Thoracic aorta endothelial cell (primary cell): ENCODE measurements at places on chromosomes 5 and 9. TPM values are rescaled to one million over a fixed set of nuclear protein-coding genes. Genes with fewer than 3 reads are reported as not detected.

The FAM151B gene
- 2.9 and 3.4 TPM in 2 replicates for total RNA-seq

The ENG gene
- 145 and 215 TPM in 2 replicates for total RNA-seq

The ALDOB gene
- not detected in 2 replicates for total RNA-seq

The ARHGEF37 gene
- total RNA-seq = 8.0 TPM in 2 replicates

The CARTPT gene
- not detected in 2 replicates for total RNA-seq

The TMEM8B gene
- 0.53 and 0.65 TPM in 2 replicates for total RNA-seq

The ZNF883 gene
- 0.07 and 0.53 TPM in 2 replicates for total RNA-seq

The LCN15 gene
- total RNA-seq = not detected in 2 replicates

The ANKRD34B gene
- total RNA-seq = not detected in 2 replicates

The TAF11L5 gene
- total RNA-seq = not detected in 2 replicates

The ADAMTSL2 gene
- total RNA-seq = not detected in 2 replicates

The TYRP1 gene
- total RNA-seq = 0.66 TPM in 1 of 2 replicates, not detected in the other

The BICD2 gene
- total RNA-seq = 43.8 and 50.5 TPM in 2 replicates

The DHFR gene
- 57.7 and 89.8 TPM in 2 replicates for total RNA-seq

The RNF130 gene
- total RNA-seq = 32.7 and 36.5 TPM in 2 replicates

The ZNF608 gene
- 14.6 and 21.0 TPM in 2 replicates for total RNA-seq

The HTR4 gene
- total RNA-seq = 0.07 TPM in 1 of 2 replicates, not detected in the other

The GABRA1 gene
- not detected in 2 replicates for total RNA-seq

The PSMD5 gene
- total RNA-seq = 58.0 and 62.5 TPM in 2 replicates

The PCDHA1 gene
- not detected in 2 replicates for total RNA-seq

The GOLPH3 gene
- 73.9 and 74.5 TPM in 2 replicates for total RNA-seq

The ARAP3 gene
- total RNA-seq = 55.6 and 71.6 TPM in 2 replicates

The SLCO4C1 gene
- total RNA-seq = under 0.01 TPM in 1 of 2 replicates, not detected in the other

The NEURL1B gene
- 0.40 and 0.93 TPM in 2 replicates for total RNA-seq

The SERF1A gene
- 10.2 and 15.4 TPM in 2 replicates for total RNA-seq

The RASEF gene
- total RNA-seq = under 0.01 and 0.07 TPM in 2 replicates

The IFNE gene
- total RNA-seq = 4.7 and 5.5 TPM in 2 replicates

The GLDC gene
- 17.4 and 22.8 TPM in 2 replicates for total RNA-seq

The PCDH1 gene
- total RNA-seq = 163 and 194 TPM in 2 replicates
